ENCODE measurements at places on chromosomes 3 and 15.
A peak's percentile ranks its signal among the peaks of the same experiment; 100 is the strongest.

DNA sequence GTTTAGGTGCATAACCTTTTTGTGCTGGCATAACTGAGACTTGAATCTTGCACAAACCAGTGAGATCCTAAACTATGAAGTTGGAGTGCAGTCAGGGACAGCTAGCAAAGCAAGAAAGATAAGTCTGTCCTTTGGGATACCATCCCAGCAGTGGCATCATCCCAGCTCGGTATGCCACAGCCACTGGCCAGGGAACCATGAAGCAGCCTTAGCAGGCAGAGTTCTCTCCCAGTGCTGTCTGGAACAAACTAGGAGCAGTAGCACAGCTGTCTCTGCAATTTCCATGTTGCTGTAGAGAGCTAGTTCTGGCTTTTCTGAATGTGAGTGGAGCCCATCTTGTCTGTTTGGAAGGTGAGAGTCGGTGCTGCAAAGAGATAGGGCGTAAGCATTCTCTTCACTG, 130.3 kb downstream of the DTWD1 start:
- no peak for DNase-seq

DNA sequence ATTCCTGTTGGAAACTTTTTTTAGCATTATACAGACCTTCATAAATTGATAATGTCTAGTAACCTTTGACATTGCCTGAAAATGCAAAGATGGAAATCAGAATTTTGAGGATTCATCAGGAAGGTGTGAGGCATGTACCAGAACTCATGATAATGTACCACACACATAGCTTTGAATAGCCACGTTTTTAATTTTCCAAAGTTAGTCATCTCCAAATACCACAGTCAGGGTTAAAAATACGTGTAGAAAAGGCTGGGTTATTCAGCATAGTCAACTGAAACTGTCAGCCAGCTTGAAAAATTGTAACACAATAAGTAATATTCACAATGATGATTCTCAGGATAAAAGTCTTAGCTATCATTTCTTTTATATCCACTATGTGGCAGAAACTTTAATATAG, 102.0 kb upstream of the THRB start:
- no peak for DNase-seq

DNA sequence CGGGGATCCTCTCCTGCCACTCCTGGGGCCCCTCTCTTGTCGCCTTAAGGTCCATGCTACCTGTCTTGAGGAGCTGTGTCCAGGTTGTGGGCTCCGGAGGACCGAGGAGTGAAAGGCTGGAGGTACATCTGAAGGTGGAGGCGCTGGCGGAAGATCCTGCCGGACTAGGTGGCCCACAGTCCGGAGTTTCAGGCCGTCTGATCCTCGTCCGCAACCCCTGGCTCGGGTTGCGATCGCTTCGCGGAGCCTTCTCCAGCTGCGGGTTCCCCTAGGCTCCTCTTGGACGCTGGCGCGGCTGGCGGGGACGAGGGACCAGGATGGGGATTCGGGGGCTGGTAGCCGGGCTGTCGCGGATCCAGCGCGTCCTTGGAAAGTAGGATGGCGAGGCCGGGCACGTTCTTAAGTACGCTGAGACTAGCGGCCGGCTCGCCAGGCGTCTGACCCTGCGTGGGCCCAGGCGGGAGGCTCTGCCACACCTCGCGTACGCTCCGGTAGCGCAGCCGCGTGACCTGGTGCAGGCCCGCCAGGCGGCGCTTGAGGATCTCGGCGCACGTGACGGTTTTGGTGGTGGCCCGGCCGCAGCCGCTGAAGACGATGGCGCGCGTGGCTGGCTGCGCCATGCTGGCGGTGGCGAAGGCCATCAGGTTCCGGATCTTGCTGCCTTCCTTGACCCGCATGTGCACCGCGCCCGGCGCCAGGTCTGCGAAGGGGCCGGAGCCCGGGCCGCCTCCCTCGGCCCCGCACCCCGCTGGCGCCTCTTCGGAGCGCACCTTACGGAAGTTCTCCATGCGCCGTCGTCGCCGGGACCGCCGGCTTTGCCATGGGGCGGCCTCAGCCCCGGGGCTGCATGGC, 550 bp downstream of the RPP25 start:
- DNase-seq, result peak; percentile 59

DNA sequence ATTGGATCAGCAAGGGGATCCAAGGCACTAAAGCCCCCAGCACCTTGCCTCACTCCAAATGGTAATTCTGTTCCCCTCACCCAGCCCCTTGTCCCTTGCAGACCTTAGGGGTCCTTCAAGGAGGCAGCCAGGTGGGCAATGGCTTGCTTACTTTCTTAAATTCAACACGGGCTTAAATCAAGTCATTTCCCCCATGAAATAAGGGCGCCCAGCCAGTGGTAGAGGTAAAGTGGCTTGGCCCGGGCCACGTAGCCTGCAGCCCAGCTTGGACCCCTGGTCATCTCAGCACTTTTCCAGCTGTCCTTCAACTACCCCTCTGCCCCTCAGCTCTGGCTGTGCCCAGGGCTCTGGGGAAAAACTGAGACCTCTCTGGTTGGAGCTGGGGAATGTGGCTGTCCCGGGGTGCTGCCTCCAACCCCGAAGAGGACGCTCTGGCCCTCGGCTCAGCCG, 1.2 kb downstream of the PSTPIP1 start:
- no peak for DNase-seq

DNA sequence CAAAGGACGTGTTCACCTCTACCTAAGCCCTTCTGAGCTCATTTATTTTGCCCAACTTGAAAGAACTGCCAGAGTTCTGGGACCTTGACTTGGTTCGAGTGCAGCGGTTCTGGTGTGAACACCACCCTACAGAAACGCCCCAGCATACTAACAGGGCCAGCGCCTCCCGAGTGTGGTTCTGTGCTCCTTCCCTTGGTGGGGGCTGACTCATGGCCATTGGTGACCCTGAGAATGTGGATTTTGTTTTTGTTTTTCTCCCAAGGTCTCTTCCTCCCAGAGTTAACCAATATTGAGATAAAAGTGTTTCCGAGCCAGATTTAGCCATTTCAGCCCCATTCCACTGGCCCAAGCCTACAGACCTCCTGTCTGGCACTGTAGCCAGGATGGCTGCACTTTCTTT, 27.9 kb downstream of the SEMA7A start:
- DNase-seq, result no peak

- DNase-seq, result no peak
Measured at GRCh38 chr3:385151-385550, 188.6 kb downstream of the CHL1 start.

GRCh38 chr15:67784090-67784781, 41.1 kb upstream of the SKOR1 start:
- DNase-seq, result peak; percentile 75
